Left ventricle myocardium inferior (tissue), 1 donor: ENCODE measurements at places on chromosomes 11 and 22. TPM values are rescaled to one million over a fixed set of nuclear protein-coding genes. Genes with fewer than 3 reads are reported as not detected.

The FAM76B gene
- total RNA-seq: 6.5 TPM

The DDIAS gene
- total RNA-seq: 0.58 TPM

GRCh38 chr11:67494371-67495233, 10.6 kb downstream of the PITPNM1 start:
- no peak for DNase-seq

DNA sequence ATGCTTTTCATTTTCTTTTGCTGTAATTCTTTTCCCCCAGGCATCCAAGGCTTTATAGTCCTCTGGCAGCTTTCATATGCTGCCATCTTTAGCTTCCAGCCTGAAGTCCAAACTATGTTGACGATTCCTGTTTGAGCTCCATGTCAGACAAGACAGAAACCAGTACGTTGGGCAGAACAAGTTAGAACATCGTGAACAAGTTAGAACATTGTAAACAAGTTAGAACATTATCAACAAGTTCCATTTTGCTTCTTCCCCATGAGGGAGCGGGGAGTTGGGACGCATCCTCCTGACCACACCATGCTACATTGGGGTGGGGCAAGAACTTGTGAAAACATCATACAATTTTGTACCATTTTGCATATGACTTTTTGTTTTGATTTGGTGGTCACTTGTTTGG, 23.9 kb downstream of the GLB1L2 start:
- DNase-seq: no peak

- DNase-seq: no peak
These were observed 4.3 kb downstream of the PRAME start for GRCh38 chr22:22554587-22555284.

DNA sequence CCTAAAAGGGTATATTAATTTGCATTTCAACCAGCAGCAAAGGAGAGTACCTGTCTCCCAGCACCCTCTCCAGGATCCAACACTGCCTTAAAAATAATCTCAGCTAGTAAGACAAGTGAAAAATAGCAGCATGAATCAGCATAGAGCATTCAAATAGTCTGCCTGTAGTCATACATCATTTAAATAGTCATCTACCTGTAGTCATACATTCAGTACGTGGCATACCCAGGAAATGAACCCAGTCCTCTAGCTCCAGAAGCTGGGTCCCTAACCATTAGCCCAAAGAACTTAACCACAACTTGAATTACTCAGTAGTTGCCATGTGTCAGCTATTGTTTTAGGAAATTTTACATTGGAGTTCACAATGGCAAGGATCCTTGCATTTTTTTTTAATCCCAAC, 9.3 kb downstream of the TENM4 start:
- no peak for DNase-seq

DNA sequence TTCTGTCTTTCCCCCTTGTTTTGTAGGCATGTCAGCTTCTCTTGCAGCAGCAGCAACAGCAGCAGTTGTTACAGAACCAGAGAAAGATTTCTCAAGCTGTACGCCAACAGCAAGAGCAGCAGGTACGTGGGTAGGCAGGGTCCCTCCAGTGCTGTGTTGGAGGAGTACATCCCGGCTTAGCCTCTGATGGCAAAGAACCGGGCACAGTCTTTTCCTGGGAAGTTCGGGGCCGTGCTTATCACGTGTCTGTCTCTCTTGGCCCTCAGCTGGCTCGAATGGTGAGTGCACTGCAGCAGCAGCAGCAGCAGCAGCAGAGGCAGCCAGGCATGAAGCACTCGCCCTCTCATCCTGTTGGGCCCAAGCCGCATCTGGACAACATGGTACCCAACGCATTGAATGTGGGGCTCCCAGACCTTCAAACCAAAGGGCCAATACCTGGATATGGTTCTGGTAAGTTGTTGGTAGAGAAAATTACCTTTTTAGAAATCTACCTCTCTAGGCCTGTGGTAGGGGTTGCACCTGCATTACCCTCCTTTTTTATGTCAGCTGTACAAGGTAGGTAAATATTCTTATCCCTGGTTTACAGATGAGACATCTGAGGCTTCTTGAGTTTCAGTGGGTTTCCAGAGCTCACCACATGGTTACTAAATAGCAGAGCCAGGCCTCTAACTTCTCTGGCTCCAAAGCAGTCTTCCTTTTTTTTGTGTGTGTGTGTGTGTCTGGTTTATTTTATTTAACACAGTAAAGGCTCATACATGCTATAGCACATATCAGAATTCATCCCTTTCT, 45.2 kb upstream of the ADSL start:
- DNase-seq: no peak
